ENCODE measurements at places on chromosomes 2 and 18.

GRCh38 chr2:62461707-62462106, 44.3 kb downstream of the TMEM17 start:
- no peak for DNase-seq

GRCh38 chr2:173130496-173131465, 55.1 kb downstream of the MAP3K20 start:
- no peak for DNase-seq

GRCh38 chr2:140481136-140481535, 1649.7 kb downstream of the LRP1B start:
- no peak for DNase-seq

DNA sequence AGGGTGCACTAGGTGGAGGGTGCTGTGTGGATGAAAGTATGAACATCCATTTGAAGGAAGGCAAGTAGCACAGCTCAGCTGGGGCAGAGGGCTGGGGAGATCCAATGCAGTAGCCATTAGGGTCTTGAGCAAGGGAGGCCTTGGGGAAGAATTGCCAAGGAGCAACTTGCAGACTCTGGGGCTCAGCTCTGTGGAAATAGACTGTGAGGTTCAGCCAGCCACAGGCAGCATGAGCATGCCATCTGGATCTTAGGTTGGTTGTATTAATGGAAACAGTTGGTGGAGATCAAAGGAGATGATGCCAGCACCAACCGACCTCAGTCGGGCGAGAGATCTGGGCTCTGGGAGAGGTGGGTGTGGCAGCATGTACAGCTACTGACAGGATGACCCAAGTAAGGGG, 5.6 kb downstream of the ZAP70 start:
- DNase-seq, result no peak

GRCh38 chr2:18268400-18268799, 292.1 kb downstream of the RDH14 start:
- DNase-seq, result no peak

Measured in fibroblast of skin of left biceps (primary cell).